ENCODE measurements at places on chromosomes 3 and 15.

- DNase-seq: peak; percentile 94
Measured at GRCh38 chr15:38564557-38565286, at the start of gene RASGRP1. RASGRP1 (minus strand) TSS chr15:38564814; CDS start chr15:38564628, 186 bp downstream.

- no peak for DNase-seq
Measured at GRCh38 chr3:155282385-155283091, 10.9 kb downstream of the STRIT1 start.

GRCh38 chr3:124691599-124691998 lies 38.7 kb upstream of the UMPS start:
- DNase-seq: no peak

DNA sequence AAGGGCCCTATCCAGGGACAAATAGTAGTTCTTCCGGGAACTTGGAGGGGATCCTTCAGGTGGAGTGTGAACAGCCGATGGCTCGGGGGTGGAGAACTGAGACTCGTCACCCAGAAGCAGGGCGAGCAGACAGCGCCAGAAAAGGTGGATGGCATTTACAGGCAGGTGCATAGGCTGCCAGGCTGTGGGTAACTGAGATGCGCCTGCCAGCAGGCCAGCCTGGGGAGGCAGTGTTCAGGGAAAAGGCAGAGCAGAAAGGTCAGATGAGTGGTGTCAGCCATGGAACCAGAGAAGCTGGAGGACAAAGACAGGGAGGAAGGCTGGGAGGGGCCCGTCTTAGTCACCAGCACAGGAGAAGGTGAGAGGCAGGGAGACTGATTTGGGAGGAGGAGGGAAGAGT lies 53.0 kb upstream of the SEC22A start:
- DNase-seq: no peak

DNA sequence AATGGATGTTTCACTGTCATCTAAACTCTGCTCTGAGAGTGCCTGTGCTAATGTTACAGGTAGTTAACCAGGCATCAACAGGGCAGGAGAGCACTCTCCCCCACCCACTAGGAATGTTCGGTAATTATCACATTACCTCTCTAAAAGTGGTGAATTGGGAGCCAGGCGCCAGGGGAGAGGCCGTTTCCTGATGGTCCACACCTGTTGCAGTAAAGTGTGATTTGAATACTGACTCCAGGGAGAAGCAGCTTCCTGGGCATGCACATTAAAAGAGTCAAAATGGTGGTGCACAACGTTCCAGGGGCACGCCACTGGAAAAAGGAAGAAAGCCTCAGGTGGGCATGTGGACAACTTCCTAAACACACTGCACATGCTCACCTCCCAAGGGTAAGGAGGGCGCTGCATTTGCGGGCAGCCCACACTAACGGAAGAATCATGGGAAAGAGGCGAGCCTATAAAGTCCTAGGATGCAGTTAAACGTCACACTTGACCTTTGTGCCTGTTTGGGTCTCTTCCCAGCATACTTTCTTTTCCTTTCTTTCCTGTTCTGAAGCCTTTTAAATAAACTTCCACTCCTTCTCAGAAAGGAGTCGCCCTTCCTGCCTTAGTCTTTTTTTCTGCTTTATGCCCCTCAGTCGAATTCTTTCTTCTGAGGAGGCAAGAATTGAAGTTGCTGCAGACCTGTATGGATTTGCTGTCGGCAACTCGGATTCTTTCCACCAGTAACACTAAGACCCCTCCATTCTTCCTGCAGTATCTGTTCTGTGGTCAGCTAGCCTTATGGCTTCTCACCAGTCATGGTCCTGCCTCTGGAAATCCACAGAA lies 28.9 kb upstream of the GPD1L start:
- DNase-seq: no peak

- no peak for DNase-seq
Measured at GRCh38 chr3:107545680-107546120, 22.9 kb downstream of the BBX start.

DNA sequence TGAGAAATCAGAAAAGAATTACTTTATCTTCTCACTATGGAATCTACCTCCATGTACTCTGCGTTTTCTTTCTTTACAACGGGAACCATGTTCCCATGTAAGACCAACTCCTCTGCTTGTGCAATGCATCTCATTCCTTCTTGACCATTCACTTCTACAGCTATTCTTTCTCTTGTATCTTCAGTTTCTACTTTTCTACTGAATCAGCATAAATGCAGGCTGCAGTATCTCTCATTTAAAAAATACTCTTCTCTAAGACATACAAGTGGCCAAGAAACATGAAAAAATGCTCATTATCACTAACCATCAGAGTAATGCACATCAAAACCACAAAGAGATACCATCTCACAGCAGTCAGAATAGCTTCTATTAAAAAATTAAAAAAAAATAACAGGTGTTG lies 74.1 kb upstream of the NANOGP8 start:
- no peak for DNase-seq

DNA sequence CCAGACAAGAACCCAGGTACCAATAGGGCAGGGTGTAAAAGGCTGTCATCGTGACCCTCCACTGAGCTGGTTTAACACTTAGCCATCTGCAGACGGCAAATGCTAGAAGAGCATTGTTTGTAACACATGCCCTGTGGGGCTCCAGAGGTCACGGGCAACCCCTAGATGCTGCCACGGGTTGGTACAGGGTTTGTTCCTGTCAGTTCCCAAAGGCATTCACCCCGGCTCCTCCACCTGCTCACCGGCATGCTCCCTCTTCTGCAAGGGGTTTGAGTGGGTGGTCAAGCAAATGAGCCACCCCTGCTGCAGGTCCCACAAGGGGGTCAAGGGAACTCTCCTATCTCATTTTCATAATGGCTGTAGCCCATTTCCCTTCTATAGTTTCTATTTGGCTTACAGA lies 229.3 kb downstream of the ZPLD1 start:
- DNase-seq: no peak

DNA sequence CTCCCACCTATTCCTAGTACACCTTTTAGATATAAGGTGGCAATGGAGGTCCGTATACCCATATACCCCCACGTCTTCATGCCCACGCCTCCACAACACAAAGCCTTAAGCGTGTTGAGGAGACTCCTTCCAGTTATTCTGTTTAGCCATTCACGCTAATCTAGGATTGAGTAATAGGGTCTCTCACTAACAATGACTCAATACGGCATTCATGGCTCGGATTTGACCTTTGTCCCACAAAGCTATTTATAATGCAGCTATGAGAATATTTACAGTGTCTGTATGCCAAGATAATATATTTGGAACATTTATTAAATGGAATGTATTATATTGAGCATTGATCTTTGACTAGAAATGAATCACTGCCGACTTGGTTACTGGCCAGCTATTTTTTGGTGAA lies 215.8 kb downstream of the KCNH8 start:
- DNase-seq: no peak

- no peak for DNase-seq
Measured at GRCh38 chr3:102158080-102158740, 276.6 kb upstream of the ZPLD1 start.

- peak; percentile 92 for DNase-seq
Measured at GRCh38 chr3:39383045-39383880, at the start of gene SLC25A38. SLC25A38 (plus strand) TSS chr3:39383370; CDS start chr3:39383725, 355 bp downstream.

DNA sequence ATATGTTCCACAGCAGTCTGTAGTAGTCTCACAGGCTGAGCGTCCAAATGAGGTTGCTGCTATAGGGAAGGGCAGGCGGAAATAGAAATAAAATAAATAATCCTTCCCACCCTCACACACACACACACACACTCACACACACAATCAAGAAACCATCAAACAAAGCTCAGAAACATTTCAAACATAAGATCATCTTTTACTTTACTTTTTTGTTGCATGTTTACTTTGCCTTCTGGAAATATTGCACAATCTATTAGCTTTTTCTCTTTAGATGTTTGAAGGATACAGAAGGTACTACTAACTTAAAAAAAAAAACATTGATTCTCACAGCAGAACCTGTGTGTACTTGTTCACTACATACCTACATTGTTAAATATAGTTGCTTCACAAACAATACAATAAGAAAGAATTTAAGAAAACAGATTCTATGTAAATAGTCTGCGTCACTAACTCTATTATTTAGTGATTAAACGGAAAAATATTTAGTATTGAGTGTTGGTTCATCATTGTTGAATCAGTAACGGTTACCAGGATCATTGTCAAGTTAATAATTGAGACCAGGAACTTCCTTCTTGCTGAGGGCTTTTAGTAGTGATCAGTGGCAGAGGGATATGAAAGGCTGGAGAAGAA lies 20.5 kb downstream of the ALCAM start:
- no peak for DNase-seq

- no peak for DNase-seq
Measured at GRCh38 chr15:67103869-67104268, 38.5 kb downstream of the SMAD3 start.

GRCh38 chr3:180284331-180285110 lies 247.8 kb upstream of the PEX5L start:
- DNase-seq: no peak

- DNase-seq: peak; percentile 51
Measured at GRCh38 chr15:98649472-98650416, 1.4 kb downstream of the IGF1R start.

- no peak for DNase-seq
Measured at GRCh38 chr3:184466413-184466960, 86.6 kb downstream of the CHRD start.

DNA sequence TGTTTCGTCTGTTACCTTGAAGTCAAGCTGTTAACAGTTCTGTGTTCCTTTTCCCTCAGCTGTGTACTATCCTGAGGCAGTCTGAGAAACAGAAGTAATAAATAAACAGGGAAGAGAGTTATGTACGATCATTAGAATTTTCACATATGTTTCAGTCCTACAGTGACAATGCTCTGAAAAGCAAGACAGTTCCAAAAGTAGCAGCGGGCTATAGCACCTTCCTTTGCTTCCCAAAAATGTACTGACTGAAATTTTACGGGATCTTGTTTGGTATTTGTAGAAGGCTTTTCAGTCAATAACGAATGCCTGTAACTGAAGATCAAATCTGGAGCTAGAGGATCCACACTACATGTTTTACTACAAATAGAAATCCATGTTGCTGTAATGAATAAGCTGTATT lies 428.1 kb downstream of the PYDC2 start:
- DNase-seq: no peak

DNA sequence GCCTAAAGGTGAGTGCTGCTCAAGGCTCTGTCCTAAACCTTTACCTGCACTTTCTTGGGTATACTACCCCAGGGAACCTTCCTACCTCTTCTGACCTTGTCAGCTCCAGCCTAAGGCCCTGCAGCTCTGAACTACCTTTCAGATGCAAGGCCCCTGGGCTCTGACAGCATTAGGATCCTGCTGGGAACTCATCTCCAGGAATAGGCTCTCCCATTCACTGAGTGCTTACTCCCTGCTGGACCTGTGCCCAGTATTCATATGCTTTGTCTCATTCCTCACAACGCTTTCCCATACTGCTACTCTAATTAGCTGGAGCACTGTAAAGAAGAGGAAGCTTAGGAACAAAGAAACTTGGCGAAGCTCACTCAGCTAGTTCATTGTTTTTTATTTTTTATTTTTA lies 53.8 kb upstream of the RAB6B start:
- no peak for DNase-seq

GRCh38 chr15:97576929-97577645 lies 383.4 kb upstream of the ARRDC4 start:
- DNase-seq: no peak

DNA sequence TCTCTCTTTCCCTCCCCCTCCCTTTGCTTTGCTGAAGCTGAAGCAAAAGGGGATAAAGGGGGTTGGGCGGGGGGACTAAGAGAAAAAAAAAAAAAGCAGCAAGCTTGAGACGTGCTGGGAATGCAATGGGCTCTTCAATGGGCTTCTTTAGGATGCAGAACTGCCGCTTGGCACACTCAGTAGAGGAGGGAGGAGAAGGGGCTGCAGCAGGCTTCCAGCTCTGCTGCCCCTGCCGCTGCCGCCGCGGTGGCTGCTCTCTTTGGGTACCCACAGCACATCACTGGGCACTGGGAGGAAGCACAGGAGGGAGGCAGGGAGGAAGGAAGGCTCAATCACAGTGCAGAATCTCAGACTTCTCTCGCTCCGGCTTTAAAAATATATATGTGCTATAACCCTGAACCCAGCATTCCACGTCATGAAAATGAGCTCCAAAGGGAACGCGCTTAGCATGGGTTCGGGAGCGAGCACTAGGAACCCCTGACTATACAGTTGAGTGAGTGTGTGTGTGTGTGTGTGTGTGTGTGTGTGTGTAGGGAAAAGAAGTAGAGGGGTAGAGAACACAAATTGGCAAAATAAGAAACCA lies 3.5 kb downstream of the SLITRK3 start:
- DNase-seq: no peak

- DNase-seq: no peak
Measured at GRCh38 chr3:42544492-42545283, 37.1 kb downstream of the SEC22C start.

GRCh38 chr15:59087731-59088130 lies 17.2 kb upstream of the CCNB2 start:
- DNase-seq: no peak

DNA sequence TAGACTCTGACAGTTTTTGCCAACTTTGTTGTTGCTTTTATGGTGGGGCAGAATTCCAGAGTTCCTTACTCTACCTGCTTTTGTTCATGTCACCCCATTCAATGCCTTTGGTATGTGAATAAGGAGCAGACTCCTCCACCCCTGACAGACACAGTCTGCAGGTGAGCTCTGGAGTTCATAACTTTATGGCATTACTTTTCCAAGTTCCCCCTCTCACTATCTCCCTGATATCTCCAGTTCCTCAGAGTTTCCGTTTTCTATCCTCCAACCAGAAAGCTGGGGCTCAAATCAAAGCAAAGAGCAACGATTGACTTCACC lies 23.1 kb upstream of the MTMR10 start:
- no peak for DNase-seq

DNA sequence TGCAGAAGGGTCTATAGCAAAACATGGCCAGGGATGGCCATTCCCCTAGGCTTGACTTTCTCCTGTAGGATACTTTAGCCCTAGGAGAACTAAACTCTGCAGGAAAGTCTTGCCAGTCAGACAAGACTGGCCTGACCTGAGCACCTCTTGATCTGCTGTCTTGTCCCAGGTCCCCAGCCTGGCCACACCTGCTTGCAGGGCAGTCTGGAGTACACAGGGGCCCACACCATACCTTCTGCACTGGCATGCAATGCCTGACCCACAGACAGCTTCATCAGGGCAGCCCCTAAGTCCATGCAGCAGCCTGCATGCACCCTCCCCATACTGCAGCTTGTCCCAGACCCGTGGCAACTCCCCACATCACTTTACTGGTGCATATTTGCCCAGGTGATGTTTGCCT lies 204.6 kb downstream of the LRRC3B start:
- DNase-seq: no peak

GRCh38 chr15:57591237-57591821 lies 375 bp upstream of the MYZAP start:
- DNase-seq: no peak

DNA sequence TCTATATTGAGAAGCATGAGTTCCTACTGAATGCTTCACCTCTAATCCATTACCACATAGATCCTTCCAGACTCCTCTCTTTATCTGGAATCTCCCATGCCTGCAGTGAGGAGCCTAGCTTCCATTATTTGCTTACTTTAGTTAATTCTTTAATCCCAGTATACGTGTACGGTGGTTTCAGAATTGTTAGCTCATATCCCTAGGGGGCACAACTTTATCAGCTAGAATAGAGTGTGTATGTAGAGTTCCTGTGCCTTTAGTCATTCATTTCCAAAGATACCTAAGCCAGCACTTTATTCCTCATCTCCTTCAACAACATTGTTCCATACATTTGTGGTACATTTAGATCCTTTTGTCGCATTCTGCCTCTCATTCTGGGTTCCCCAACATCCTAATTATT lies 226.0 kb downstream of the TJP1 start:
- no peak for DNase-seq

- no peak for DNase-seq
Measured at GRCh38 chr15:59001946-59002345, 14.5 kb downstream of the RNF111 start.

All from natural killer cell (primary cell).